Stimulated activated CD4-positive, alpha-beta T cell treated with anti-CD3 and anti-CD28 coated beads, Interleukin-2, amount 100 ng/mL, for 24 hours (primary cell): ENCODE measurements at places on chromosomes 7 and 10.

DNA sequence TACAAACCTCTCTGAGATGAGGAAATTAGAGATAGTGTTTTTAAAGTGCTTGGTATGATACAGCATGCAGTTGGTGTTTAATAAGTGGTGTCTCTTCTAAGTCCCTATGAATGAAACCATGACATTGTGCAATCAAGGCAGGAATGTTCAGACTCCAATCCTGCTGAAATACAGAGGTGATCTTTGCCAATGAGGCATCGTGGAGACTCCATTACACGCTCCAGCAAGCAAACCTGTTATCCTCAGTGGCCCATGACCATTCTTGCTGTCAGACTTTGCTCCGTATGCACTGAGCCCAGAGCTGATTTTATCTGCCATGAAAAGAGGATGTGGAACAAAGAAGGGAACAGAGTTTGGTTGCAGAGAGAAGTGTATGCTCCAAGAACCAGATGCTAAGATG, 47.3 kb downstream of the CDHR3 start:
- no peak for DNase-seq

DNA sequence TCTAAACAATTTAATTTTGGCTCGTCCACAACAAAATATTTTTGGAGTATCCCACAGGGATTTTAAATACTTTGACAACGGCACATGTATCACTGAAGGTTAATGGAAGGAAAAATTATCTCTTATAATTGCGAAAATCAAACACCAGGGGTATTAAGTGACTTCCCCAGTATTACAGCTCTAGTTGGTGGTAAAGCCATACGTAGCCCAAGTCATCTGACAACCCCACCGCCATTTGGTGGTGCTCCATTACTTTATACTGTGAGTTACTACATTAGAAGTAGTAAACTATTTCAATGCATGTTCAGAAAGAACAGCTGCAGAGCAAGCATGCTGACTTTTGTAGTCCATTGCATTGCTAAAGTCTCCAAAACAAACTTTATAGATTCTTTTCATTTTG, 179.7 kb downstream of the HGF start:
- no peak for DNase-seq

- DNase-seq: no peak
Measured at GRCh38 chr10:114313139-114313538, 74.1 kb downstream of the VWA2 start.

DNA sequence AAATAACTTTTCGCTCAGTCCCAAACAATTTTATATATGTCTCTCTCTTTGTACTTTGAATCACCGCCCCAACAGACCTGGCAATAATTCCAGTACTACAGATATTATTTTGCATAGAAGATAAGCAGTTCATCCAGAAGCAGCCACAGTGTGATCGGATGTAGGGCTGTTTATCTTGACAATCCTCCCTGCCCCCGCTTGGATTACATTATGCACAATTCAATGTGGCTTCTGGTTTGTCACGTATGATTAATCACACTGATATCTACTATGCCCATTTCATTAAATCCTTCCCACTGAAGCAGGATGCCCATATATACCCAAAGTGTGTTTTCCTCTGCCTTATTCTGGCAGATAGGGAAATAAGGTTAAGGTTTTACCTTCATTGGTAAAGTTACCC, 115.2 kb downstream of the PDE1C start:
- no peak for DNase-seq

DNA sequence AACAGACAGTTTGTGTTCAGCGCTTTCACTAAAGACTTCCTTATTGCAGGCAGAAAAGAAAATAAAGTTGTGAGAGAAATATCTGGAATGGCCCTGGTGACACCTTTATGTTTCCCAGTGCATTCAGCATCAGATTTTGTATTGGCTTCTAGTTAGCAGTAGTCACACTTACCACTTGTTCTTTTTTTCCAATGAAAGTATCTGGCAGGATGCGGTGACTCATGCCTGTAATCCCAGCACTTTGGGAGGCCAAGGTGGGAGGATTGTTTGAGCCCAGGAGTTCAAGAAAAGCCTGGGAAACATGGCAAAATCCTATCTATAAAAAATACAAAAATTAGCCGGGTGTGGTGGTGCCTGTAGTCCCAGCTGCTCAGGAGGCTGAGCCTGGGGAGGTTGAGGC, 649.6 kb downstream of the LRMDA start:
- no peak for DNase-seq

DNA sequence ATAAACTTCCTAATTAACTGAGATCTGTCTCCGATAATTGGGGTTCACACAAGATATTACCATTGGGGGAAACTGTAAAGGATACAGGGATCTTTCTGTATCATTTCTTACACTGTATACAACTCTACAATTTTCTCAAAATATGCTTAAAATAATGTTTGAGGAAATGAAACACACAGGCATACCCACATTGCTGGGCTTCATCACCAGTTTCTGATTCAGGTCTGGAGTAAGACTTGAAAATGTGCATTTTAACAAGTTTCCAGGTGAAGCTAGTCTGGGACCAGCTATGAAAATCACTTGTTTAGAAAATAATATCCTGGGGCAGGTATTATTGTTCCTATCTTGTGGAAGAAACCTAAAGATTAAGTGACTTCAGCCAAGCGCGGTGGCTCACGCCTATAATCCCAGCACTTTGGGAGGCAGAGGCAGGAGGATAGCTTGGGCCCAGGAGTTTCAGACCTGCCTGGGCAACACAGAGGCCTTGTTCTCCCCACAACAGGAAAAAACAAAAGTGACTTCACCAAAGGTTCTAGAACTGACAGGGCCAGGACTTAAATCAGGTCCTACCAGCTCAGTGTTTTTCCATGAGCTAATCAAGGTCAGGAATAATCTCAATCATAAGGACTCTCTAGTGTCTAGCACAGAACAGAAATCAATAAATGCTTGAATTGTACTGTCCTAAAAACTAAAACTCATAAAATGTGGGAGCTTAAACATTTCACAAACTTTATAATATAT, 12.6 kb downstream of the TOMM7 start:
- DNase-seq: no peak

GRCh38 chr7:158108646-158109293, 478.9 kb downstream of the PTPRN2 start:
- no peak for DNase-seq
